ENCODE measurements at places on chromosomes 6 and 20.

- DNase-seq = no peak
These were observed at the start of gene BPIFB4 for GRCh38 chr20:33079259-33079658. Gene BPIFB4 (plus strand): TSS chr20:33079643. CDS start chr20:33081527, 1,884 bp downstream.

- DNase-seq = no peak
These were observed 109.8 kb upstream of the POU3F2 start for GRCh38 chr6:98724537-98724936.

DNA sequence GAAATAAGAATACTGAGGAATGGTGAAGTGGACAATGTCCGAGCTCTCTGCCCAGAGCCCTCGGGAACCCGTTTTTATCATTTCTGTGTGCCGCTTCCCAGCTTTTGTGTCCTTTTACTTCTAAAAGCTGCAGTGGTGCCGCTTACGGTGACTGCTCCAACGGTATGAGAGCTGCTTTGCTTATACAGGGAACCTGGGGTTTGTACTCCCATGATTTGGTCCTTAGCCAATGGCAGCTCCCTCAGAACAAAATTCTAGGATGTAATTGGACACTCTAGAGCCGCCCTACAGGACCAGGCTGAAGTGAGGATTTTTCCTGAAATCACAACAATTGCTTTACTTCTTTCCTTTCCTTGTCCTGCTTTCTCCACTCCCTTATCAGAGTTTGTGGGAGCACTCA is 24.2 kb upstream of the PCSK2 start:
- no peak for DNase-seq

DNA sequence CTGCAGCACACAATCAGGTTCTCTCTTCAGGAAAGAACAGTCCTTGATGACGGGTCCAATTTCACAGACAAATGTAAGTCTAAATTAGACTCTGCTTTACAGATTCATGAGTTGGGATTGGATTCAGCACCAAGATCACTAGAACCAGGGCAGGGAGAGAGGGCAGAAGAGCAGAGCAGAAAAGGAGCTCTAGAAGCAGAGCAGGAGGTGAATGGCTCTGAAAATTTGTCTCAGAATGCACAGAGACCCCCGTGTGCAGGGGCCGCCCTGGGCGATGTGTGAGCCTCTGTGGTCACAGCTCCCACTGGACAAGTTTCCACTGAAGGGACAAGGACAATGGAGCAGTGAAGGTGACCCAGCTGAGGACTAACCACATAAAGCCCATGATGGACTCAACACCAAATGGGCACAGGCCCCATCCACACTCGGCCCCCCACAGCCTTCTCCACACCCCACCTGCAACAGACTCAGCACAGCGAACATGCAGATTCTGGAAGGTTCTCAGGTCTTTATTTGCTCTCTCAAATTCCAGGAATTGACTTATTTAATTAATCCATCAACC is 3.5 kb downstream of the HLA-B start:
- DNase-seq = no peak

DNA sequence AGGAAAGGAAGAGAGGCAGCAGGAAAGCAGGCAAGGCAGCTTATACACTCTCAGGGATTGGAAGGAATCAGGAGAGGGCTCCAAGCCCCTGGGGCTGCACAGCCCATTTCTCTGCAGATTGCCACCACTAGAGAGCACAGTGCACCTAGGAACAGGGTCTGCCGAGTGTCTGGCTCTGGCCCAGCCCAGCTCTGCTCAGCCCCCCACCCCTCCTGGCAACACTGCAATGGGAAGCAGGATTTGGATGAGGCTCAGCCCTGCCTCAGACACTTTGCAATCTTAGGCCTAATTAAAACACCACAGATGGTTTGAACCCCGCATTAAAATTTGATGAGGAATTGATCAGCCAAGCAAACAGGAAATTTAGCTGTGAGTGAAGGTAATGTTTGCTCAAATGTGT is 252.7 kb downstream of the DHX35 start:
- DNase-seq = no peak

GRCh38 chr20:11255860-11256259 is 582.1 kb upstream of the JAG1 start:
- no peak for DNase-seq

Data from stimulated activated CD4-positive, alpha-beta T cell treated with anti-CD3 and anti-CD28 coated beads, Interleukin-4, amount 100 ng/mL, for 4 hours (primary cell).